ENCODE measurements at places on chromosomes 1 and 21.

DNA sequence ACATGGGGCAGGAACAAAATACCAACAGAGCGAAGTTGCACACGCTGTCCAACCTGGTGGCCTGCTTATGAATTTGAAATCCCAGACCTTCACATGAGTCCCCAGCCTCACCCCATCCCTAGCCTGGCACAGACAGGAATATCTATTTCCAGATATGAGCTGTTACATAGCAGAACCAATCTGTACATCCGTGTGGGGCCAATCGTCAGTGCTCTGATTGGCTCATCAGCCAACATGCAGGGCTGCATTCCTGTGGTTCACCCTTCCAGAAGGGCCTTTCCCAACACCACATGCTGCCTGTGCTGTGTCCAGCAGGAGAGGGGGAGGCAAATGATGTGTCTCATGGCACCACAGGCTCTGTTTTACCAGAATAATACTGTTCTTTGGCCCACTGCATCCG is 31.3 kb downstream of the CCN1 start:
- DNase-seq: no peak

DNA sequence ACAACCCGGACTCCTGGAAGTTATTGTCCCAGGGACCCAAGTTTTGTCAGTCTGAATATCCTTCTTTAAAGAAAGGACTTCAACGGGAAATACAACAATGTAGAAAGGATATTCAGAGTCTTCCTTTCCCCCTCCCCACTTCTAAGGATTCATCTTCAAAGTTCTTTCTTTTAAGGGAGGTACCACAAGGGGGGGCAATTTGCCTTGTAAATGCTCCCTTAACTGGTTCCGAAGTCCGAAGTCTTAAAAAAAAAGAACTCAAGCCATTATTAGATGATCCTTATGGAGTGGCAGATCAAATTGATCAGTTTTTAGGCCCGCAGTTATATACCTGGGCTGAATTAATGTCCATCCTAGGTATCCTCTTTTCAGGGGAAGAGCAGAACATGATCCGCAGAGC is 47.0 kb downstream of the SERINC2 start:
- no peak for DNase-seq

DNA sequence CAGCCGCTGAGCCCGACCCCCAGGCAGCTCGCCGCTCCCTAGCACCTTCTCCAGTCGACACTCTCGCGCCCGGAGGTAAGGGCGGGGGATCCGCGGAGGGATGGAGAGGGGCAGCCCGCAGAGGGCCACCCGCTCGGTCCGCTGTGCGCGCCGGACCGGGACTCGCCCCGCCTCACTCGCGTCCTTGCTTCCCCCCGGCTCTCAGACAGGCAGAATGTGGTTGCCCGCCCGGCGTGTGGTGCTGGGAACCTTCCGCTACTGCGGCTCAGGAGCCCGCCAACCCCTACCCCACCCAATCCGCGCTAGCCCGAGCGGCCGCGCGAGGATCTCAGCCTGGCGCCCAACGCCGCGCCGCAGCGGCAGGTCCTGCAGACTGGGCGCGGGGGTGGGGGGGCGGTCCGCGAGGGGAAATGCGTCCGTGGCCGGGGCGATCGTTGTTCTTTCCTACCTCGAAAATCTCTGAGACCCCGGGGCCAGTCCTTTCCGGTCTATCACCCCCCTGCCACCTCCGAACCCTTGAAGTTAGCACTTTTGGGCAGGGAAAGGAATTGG is 404 bp downstream of the LRRC8C start:
- peak; percentile 57 for DNase-seq

- DNase-seq: peak; percentile 31
Observed at GRCh38 chr21:43269440-43269839, 100.6 kb downstream of the CRYAA start.

GRCh38 chr1:68201546-68202238 is 30.6 kb downstream of the WLS start:
- DNase-seq: no peak

GRCh38 chr1:11143907-11144306 is 44.2 kb upstream of the EXOSC10 start:
- DNase-seq: no peak
